ENCODE measurements at places on chromosomes 5 and 9.

DNA sequence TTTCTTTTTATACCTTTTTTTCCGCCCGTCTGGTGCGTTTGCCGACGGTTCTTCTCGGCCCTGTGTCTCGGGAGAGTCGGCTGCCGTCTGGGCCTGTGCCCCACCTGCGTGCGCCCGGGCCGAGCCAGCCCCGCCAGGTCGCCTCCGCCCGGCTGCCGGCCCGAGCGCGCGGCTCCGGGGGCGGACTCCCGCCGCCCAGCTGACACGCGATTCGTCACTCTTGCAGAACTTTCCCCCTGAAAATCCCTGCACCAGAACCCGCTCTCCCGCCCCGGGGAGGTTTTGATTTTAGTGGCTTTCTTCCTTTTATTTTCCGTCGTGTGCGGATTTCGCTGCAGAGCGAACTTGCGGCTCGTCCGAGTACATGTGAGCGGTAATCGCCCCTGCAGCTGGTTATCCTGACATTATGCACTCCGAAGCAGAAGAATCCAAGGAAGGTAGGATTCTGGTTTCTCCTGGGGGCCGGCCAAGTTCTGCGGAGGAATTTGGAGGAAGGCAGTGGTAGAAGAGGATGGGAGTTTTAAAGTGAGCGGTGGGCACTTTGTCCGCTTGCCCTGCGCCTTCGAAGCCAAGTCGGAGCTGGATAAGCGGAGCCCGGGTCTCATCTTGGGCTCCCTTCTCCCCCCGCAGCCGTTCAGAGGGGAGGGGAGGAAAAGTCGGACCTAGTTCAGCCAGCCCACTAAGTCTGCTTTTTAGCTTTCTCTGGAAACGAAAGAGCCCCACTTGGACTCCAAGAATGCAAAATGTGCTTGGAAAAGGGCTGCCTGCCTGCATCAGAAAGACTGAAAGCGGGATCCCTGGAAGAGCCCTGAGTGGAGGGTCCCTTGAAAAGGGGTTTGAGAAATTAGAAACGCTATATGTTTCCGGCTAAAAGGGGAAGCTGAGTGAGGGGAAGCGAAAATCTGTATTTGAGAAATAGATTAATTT lies at the start of gene TNFAIP8:
Gene TNFAIP8 (plus strand): TSS at position 335 of the 927 bp plus-strand sequence. CDS start 72 bp downstream, at position 407.
- peak; percentile 4 for DNase-seq

- no peak for DNase-seq
These were observed 86.4 kb downstream of the ADRB2 start for GRCh38 chr5:148912714-148913398.

DNA sequence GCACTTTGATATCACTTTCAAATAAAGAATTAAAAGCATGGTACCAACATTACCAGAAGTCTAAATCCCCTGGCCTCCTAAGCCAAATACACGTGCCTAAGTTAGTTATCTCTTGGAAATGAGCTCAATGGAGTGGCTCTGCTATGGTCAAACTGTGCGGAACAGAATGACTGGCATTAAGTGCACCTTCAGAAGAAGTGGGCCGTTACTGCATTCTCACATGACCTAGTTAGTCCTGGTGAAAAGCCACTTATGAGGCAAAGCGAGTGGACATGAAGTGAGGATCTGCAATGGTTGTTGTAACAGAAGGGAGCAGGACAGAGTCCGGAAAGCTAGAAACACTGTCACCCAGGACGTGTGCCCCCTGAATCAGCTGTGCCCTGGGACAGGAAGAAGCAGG lies 633.1 kb downstream of the IRX1 start:
- no peak for DNase-seq

- DNase-seq, result no peak
These were observed 668.3 kb downstream of the DNAH5 start for GRCh38 chr5:13276156-13276555.

- no peak for DNase-seq
These were observed 21.0 kb downstream of the PCDH1 start for GRCh38 chr5:141857226-141857625.

DNA sequence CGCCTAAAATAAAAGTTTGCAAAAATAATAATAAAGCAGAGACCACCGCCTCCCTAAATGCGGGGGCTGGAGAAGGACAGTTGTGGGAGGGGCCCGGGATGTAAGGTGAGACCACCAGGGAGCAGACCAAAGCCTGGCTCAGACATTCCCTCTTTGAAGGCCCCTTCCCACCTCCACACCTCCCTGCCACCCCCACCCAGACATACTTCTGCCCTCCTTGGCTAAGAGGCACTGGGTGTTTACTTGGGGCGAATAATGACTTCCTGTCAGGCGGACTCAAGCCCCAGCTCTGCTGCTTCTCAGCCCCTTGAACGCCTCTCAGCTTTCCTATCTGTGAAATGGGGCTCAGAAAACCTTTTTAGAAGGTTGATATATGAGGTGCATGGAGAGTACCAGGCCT lies 58.8 kb upstream of the GGTA1 start:
- DNase-seq, result no peak

- no peak for DNase-seq
These were observed 19.8 kb upstream of the PAX5 start for GRCh38 chr9:37053684-37054362.

DNA sequence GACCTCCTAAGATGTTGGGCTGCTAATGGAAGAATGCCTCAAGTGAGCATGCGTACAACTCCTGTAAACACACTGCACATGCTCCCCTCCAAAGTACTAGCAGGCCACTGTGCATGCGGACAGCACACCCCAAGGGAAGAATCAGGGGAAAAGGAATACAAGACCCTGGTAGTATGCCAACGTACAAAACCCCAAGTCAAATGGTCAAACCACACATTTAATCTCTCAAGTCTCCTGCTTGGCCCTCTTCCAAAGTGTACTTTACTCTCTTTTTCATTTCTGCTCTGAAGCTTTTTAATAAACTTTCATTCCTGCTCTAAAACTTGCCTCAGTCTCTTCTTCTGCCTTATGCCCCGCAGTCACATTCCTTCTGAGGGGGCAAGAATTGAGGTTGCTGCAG lies 466.4 kb downstream of the DMRTA1 start:
- DNase-seq, result no peak

- no peak for DNase-seq
These were observed 21.4 kb upstream of the SNAPC3 start for GRCh38 chr9:15401266-15401665.

- DNase-seq, result no peak
These were observed 3.2 kb downstream of the UAP1L1 start for GRCh38 chr9:137080260-137081122.

DNA sequence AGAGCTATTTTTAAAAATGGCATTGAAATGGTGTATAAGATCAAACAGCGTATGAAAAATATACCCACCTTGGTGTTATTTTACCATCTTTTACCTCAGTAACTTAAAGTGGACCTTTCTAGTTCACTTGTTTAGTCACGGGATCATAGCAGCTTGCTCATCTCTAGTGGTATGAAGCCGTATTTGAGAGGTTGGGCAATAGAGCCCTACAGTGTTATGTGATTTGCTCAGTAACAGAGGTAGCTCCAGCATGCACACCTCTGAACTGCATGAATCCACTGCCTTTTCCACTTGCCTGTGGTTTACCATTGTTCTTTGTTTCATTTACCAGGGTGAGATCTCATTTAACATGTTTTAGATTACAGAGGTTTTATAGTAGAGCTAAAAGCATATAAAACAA lies 134.4 kb downstream of the ATG10 start:
- no peak for DNase-seq

GRCh38 chr5:72408603-72409002 lies 88.4 kb downstream of the PTCD2 start:
- DNase-seq, result no peak
